IMR-90 (cell line): ENCODE measurements at places on chromosomes 2 and 18. TPM values are rescaled to one million over a fixed set of nuclear protein-coding genes. Genes with fewer than 3 reads are reported as not detected.
A peak's percentile ranks its signal among the peaks of the same experiment; 100 is the strongest.

DNA sequence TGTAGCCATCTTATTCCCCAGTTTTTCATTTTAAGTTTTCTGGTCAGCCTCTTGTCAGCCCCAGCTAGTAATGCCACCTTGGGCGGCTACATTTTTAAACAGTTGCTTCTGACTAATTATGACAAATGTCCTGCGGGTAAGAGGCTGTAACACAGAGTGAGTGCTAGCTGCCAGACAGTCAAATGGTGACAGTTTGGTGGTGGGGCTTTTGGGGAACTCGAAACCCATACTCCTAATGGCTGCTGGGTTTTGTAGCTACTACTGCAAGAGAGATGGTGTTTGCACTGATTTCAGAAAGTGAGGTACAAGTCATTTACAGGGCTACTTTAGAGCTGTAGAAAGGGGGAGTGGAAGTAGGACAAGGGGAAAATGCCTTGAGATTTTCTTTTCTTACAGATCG, 48.2 kb downstream of the ZCCHC2 start:
- DNase-seq = no peak

DNA sequence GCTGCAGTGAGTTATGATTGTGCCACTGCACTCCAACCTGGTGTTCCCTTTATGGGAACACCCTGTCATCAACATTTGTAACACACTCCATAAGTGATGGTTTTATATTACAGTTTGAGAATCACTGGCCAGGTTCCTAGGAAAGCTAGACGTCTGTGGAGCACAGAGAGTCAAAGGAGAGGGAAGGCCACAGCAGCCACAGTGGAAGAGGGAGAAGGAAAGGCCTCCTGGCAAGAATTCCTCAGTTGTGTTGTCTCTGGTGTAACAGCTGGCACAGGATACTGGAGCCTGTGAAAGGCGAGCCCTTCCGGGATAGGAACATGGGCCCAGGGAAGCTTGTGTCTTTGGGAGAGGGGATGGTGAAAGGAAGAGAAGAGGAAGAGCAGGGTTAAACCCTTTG, 360.5 kb upstream of the PIK3C3 start:
- DNase-seq = no peak

GRCh38 chr2:223314811-223315210, 262.8 kb downstream of the KCNE4 start:
- DNase-seq = peak; percentile 26

- DNase-seq = no peak
Measured at GRCh38 chr2:156087875-156088274, 244.6 kb downstream of the NR4A2 start.

GRCh38 chr2:128639693-128640092, 321.0 kb upstream of the HS6ST1 start:
- no peak for DNase-seq

GRCh38 chr2:121152861-121153260, 132.1 kb downstream of the TFCP2L1 start:
- no peak for DNase-seq

GRCh38 chr2:241358470-241358869, 2.4 kb downstream of the FARP2 start:
- DNase-seq = no peak

- DNase-seq = peak; percentile 65
Measured at GRCh38 chr2:30359644-30360167, 87.3 kb upstream of the LCLAT1 start.

- DNase-seq = peak; percentile 93
Measured at GRCh38 chr2:232260075-232260474, 118.5 kb upstream of the ALPP start.

DNA sequence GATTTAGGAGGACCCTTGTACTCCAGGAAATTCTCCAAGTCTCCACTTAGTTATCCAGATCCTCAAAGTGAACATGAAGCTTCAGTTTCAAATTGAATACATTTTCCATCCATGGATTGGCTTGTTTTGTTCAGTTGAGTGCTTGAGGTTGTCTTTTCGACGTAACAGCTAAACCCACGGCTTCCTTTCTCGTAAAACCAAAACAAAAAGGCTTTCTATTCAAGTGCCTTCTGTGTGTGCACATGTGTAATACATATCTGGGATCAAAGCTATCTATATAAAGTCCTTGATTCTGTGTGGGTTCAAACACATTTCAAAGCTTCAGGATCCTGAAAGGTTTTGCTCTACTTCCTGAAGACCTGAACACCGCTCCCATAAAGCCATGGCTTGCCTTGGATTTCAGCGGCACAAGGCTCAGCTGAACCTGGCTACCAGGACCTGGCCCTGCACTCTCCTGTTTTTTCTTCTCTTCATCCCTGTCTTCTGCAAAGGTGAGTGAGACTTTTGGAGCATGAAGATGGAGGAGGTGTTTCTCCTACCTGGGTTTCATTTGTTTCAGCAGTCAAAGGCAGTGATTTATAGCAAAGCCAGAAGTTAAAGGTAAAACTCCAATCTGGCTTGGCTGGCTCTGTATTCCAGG, at the start of gene CTLA4:
CTLA4 (plus strand) TSS at position 211 of the 640 bp plus-strand sequence; CDS start at position 383, 172 bp downstream.
- no peak for DNase-seq

- no peak for DNase-seq
Measured at GRCh38 chr2:76050196-76050595, 339.5 kb upstream of the GCFC2 start.

- no peak for DNase-seq
Measured at GRCh38 chr2:121192576-121192975, 92.4 kb downstream of the TFCP2L1 start.

DNA sequence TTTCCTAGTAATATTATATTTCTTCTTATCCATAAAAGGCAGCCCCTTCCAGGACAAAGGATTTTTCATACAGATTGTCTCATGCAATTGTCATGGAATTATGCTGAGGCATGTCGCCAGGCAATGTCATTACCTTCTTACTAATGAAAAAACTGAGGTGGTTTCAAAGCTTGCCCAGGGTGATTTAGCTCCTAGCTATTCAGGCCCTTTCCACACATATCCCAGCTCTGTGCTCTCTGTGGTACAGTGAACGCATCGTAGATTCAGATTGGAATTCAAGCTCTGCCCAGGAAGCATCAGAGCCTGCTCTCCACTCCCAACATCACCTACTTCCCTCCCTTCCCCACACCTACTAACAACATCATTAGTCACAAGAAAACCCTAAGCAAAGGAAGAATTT, 60.1 kb downstream of the ATP8B1 start:
- DNase-seq = peak; percentile 81

DNA sequence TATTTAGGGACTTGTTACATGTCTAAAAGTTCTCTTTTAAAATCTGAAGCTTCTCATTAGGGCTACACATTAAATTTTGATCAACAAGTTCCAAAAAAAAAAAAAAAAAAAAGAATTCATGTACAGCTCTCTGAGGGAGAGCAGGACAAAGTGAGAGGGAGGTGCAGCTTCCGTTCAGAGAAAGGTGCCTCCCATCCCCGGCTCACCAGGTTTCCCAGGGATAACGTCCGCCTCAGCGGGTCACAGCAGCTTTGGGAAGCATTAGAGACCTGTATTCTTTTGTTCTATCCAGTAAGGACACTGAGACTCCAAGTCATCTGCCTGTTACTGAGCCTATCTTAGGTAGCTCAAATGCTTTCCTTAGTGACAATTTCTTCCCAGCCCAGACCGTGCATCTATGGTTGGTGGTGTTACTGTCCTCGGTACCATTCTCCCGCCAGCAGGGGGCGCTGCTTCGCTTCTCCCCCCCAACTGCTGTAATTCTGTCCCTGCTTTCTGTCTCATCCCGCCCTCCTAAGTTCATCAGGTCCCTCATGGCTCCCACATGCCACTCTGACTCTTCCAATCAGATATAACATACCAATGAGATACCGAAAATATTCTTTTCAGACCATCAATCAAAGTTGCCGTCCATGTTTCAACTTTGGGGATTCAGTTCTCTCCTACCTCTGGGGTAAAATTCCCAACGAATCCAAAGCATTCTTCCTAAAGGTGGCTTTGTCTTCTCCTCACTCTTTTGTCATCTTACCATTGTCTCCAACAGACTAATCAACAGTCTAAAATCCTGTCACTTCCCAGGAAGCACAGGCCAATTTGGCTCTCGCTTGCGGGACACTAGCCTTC, 466.5 kb downstream of the METTL4 start:
- DNase-seq = peak; percentile 24

GRCh38 chr2:47022186-47022765, 106.7 kb upstream of the MCFD2 start:
- DNase-seq = no peak

DNA sequence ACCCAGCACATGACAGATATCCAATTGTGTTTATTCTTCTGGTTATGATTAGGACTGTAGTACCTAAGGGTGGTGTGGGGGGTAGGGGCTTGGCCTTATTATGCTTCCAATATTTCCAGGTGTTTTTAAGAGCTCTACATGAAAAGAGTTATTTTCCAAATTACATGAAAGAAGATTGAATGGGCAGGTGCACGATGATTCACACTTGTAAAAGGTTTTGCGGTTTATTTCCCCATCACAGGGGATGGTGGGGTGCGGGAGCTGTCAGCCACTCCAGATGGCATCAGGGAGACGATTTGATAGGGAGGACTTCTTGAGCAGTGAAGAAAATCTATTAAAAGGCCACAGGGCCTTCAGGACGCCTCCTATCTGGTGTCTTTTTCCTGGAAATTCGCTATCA, 15.1 kb upstream of the CCBE1 start:
- DNase-seq = no peak

DNA sequence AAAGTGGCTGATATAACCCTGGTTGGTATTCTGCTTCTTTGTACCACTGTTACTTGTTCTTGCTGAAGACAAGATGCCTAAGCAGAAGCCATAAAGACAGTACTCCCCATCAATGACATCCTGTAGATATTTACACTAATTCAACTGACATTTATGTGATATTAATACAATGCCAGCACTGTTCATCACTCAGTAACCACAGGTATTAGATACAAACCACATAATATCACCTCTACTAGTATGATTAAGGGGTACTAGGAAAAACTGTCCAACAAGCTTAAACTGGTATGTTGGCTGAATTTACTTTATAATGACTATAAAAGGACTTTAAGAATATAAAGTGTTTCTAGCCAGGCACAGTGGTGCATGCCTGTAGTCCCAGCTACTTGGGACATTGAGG, 65.8 kb downstream of the RTN4 start:
- DNase-seq = no peak

GRCh38 chr2:206456078-206456754, 12.9 kb downstream of the ADAM23 start:
- DNase-seq = no peak

DNA sequence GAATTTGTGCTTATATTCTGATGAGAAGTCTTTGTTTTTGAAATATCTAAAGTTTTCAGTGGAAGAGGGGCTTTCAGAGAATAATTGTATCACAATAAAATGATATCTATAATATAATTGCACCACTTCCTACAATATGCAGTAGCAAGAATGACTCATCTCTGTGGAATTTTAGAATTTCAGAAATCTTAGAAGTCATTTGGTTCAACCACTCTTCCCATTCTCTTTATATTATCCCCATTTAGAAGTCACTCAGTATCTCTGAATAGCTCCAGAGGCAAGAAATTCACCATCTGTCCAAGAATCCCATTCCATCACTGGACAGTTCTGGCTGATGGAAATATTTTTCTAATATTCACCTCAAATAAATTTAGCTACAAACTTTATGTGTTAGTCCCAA, 59.3 kb upstream of the CCDC68 start:
- DNase-seq = peak; percentile 68

DNA sequence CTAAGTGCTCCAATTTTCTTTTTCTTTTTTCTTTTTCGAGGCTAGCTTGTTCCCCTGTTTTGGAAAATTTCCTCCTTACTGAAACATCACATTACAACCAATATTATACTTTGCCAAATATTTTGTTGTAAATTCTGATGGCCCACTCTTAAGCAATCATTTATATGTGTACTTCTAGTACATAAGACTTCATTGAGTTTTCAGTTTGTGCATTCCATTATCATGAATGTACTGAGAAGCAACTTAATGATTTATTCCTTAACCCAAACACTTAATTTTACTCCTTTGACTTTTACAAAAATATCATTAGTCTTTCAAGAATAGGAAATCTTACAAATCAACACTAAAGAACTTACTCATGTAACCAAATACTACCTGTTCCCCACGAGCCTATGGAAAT, 242.4 kb downstream of the ARHGAP15 start:
- peak; percentile 12 for DNase-seq

DNA sequence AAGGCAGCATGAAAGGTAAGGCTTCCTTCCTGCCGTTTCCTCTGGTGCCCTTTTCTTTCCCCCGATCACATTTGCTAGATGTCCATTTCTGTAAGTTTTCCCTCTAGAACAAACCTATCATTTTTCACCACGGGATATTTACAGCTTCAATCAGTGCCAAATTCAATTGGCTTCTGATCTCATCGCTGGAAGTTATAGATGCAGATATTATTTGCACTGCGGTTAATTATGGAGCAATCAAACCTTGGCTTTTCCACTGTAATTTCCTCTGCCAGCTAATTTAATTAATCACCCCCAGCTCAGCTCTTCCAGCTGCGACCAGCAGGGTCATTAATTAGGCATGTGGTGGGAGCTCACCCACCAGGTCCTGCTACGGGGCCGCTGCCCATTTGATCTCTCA, 86.1 kb downstream of the GBX2 start:
- no peak for DNase-seq

DNA sequence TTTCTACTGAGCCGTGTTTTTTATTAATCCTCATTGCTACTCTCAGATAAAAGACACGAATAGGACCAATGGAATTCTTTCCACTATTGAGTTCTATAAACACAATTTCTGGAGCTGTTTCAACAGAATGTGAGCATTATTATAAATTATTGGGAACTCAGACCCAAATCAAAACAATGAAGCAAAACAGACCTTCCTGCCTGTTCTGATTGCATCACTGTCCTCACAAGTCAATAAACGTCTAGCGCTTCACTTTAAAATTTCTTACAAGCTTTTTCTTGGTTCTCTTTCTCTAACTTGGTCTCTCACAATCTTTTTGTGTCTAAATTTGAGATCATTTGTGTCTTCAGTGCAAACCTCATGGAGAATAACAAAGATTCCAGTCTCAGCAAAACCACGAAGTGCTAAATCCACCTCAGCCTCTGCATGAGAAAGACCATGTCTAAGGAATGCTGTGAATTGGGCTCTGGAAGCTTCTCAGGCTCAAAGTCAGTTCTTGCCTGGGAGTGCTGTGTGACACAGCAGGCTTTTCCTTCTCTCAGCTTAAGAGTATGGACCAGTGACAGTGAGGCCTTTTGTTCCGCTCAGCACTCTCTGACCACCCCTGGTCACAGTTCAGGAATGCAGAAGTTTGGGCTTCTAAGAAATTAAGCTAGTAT, 22.8 kb downstream of the ARHGAP28 start:
- DNase-seq = peak; percentile 86

- peak; percentile 21 for DNase-seq
Measured at GRCh38 chr2:120750488-120751210, 15.0 kb downstream of the GLI2 start.

- peak; percentile 92 for DNase-seq
Measured at GRCh38 chr2:237141571-237142051, 55.9 kb downstream of the COPS8 start.

CDKL4 gene
- total RNA-seq = 0.28 TPM in 1 of 2 replicates, not detected in the other

TBC1D8 gene
- 0.83 and 1.3 TPM in 2 replicates for total RNA-seq

ANKRD30BL gene
- total RNA-seq = not detected in 2 replicates

SULT1C4 gene
- 0.36 and 0.56 TPM in 2 replicates for total RNA-seq

MSGN1 gene
- total RNA-seq = not detected in 2 replicates

TSPYL6 gene
- not detected in 2 replicates for total RNA-seq

ANKRD36 gene
- total RNA-seq = 20.1 and 22.5 TPM in 2 replicates

CAPN13 gene
- total RNA-seq = not detected in 2 replicates

ASPRV1 gene
- total RNA-seq = 0.18 and 0.28 TPM in 2 replicates

FN1 gene
- 7,693 and 8,243 TPM in 2 replicates for total RNA-seq

CPLX4 gene
- total RNA-seq = not detected in 2 replicates

RESP18 gene
- total RNA-seq = not detected in 2 replicates

HOXD3 gene
- not detected in 2 replicates for total RNA-seq

STON1 gene
- 5.7 and 6.9 TPM in 2 replicates for total RNA-seq

KLF11 gene
- 2.0 and 2.2 TPM in 2 replicates for total RNA-seq

UGT1A3 gene
- not detected in 2 replicates for total RNA-seq

COLEC11 gene
- under 0.01 and 0.28 TPM in 2 replicates for total RNA-seq
